LoVo (cell line): ENCODE measurements at places on chromosomes 2 and 18.
A peak's percentile ranks its signal among the peaks of the same experiment; 100 is the strongest.

DNA sequence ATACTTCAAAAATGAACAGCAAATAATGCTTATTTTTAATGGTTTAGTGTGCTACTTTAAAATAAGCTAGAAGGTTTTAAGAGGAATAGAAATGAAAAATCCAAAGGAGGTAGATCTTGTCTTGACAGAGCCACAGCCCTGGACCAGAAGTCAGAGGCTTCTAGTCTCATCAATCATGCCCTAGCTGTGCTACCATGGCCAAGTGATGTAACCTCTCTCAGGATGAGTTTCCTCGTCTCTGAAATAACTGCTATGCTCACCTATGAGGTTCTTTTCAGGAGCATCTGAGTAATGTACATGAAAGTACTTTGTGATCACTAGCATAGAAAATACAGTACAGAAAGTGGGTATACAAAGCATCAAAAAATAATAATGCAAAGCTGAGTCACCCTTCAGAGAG is 248.4 kb downstream of the PID1 start:
- no peak for DNase-seq

DNA sequence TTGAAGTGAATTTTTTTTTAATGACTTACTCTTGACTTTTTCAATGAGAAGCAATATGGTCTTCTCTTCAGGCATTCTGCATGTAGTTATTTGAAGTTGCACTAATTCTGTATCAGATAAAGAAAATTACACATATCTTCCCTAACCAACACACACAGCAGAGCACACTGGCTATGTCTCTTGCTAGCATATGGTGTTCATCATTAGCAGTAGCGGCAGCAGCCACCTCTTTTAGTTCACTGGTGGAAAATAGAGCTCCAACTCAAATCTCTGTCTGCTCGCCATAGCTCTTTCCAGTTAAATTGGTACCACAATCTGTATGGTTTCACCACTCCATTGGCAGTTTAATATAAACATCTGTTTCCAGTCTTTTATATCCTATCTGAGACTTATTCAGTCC is 278.1 kb upstream of the ZEB2 start:
- DNase-seq, result no peak

DNA sequence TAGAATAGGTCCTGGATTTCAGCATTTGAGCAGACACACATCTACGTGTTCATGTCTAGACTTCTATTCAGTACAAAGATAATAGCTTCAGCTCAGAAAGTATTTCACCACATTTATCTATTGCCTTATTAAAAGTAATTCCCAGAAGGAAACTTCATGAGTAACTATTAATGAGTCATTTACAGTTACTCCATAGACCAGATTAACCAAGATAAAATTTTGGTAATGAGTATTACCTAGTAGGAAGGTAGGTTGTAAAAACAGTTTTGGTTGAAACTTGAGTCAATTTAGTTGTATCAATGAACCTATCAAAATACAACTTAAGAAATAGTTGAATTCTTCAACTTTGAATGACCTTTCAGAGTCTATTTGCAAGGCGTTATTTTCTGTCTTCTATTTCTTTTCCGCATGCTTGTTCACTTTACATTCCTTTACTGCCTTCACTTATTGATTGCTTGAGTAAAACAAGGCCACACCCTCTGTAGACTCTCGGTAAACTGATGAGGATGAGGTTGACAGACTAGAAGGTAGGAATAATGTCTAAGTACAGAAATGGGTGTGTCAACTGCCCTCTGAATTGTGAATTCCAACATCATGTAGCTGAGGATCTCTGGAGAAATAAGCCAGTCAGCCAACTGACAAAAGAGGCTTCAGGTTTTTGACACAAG is 1165.6 kb upstream of the ZEB2 start:
- no peak for DNase-seq

DNA sequence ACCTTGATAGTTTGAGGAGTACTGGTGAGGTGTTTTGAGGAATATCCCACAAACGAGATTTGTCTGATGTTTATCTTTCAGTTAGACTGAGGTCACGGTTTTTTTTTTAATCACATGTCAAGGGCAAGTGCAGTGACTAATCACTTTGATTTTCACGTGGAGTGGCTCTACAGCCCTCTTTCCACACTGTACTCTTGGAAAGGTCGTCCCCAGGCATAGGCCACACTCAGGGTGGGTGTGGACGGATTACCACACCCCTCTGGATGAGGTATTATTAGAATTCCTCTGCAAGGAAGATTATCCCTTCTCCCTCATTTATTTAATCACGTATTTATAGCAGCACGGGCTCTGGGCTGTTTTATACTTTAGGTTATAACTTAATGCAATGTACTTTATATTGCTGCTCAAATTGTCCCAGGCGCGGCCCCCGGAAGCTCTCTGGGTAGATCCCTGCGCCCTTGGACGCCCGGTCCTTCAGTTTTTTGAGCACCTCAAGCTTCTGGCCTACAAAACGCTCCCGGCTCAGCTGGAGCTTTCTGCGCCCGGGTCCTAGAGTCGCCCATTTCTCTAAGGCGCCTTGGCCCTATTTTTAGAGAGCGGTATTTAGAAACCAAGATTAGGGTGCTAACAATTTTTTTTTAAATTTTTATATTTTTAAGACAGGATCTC is 515 bp upstream of the PLEKHB2 start:
- DNase-seq, result peak; percentile 81

- DNase-seq, result no peak
Measured at GRCh38 chr2:176202491-176202890, 14.0 kb downstream of the HOXD1 start.

DNA sequence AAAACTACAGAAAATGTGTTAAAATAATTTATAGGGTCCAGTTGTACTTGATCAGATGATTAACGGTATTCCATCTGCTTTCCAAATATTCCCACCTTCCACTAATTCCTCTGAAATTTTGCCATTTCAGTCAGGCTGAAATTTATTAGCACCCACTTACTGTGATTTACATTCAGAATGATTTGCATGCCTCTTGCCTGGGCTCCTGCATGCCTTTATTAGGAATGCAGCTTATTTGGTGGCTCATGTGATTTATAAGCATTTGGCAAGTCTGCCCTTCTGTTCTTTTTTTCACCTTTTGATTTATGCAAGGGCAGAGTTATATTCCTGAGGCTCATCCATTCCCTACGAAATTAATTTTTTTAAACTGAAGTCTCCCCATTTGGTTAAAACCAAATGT is 1594.5 kb upstream of the PIK3C3 start:
- no peak for DNase-seq

DNA sequence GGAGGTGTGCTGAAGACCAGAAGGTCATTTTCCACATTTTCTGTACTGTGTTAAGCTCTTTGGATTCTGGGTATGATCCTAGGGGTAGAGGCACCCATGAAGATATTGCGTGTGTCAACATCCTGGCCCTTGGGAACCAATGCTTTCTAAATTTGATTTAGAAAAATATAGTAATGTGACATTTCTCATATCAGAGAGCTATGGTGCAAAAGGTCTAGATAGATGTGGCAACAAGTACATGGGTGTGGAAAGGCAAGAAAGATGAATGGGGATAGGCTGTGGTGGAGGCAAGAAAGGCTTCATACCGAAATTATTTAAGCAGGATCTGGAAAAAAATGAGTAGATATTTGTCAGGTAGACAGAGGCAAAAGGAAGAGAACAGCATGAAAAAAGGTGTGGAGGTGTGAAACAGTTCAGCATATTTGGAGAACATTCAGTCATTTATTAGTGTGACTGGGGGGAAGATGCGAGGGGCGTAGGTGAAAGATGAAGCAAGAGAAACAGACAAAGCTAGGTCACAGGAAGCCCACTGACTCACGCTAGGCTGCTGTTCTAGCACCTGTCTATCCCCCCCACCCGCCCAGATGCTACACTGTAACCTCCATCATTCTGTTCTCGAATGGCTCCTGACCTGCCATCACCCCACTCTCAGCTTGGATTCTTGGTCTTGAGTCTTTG is 11.7 kb downstream of the DOK1 start:
- DNase-seq, result no peak

GRCh38 chr2:32425719-32426141 is 68.9 kb downstream of the BIRC6 start:
- no peak for DNase-seq

- no peak for DNase-seq
Measured at GRCh38 chr2:39529836-39530235, 92.8 kb upstream of the MAP4K3 start.

GRCh38 chr2:106142683-106143082 is 51.4 kb downstream of the UXS1 start:
- no peak for DNase-seq

- DNase-seq, result no peak
Measured at GRCh38 chr2:23563673-23564614, 179.0 kb downstream of the KLHL29 start.

DNA sequence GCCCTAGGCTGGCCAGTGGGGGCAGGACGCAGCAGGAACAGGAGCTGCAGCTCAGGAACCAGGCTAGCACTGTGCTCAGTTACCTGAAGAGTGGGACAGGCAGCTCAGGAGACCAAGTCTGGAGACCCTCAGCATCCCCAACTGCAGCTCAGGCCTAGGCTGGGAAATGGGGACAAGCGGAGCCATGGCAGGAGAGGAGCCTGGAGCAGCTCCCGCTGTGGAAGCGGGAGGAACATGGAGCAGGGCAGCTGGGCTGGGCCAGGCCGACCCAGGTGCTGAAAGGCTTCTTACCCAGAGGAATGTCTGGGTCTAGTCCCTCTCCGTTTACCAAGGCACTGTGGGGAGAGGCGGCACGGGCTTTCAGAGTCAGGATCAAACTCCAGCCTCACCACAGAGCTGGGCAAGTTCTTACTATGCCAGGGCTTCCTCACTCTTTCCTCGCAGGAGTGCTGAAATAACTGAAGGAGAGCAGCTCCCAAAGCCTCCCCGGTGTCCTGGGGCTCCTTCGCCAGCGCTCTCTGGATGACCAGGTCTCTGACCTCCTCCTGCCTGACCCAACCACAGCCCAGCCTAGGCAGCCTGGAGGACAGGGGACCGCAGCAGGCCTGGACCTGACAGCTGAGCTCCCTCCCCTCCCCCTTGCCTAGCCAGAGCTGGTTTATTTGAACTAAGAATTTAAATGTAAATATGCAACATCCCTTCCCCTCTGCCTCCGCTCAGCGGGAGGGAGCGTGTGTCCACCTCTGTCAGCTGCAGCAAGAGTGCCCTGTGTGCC is 247.8 kb upstream of the SIX2 start:
- no peak for DNase-seq

- DNase-seq, result no peak
Measured at GRCh38 chr18:50008306-50008705, 186.6 kb downstream of the MYO5B start.

DNA sequence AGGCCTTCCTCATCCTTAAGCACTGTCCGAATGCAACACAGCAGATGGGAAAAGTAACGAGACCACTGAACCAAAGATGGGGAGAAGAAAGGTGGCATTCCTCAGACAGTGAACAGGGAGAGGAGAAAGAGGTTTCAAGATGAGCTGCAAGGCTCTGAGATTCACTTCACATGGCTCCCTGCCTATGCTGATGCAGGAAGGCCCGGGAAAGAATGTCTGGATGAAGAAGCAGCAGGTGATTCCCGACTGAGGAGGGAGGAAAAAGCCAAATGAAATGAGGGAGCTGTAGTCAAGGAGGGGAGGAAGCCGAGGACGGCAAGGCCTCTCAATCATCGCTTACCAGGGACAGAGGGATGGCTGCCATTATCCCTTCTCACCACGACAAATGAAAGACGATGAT is 98.5 kb upstream of the BOD1L2 start:
- no peak for DNase-seq

- DNase-seq, result no peak
Measured at GRCh38 chr2:233267516-233268245, 16.2 kb downstream of the ATG16L1 start.

GRCh38 chr2:59732871-59733566 is 820.4 kb downstream of the BCL11A start:
- no peak for DNase-seq

- no peak for DNase-seq
Measured at GRCh38 chr2:42435628-42436027, 58.2 kb downstream of the KCNG3 start.

DNA sequence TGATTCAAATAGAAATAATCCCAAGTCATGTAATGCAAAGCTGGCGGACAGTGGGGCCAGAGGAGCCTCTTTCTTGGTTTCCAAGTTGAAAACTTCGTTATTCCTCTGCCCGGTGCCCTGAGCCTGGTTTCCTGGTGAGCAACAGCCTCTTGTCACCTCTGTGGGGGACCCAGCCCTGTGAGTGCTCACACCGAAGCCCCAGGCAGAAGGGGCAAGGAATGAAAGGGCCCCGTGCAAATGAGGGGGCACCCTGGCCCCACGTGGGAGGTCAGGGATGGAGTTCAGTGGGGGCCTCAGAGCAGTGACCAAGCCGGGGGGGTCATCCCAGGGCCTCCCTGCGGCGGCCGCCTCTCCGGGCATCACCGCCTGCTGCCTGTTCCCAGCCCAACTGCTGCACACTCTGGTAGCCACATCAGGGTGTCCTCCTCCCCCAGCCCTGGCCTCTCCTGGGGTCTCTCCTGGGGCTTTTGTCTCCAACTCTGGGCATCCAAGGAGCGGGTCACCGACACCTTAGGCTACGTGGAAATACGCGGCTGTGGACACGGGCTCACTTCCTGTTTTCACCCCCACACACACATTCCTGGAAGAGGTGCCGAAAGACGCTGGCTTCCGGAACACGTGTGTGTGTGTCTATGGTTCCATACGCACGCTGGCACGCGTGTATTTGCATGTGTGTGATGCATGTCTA is 64.5 kb downstream of the TWIST2 start:
- no peak for DNase-seq

DNA sequence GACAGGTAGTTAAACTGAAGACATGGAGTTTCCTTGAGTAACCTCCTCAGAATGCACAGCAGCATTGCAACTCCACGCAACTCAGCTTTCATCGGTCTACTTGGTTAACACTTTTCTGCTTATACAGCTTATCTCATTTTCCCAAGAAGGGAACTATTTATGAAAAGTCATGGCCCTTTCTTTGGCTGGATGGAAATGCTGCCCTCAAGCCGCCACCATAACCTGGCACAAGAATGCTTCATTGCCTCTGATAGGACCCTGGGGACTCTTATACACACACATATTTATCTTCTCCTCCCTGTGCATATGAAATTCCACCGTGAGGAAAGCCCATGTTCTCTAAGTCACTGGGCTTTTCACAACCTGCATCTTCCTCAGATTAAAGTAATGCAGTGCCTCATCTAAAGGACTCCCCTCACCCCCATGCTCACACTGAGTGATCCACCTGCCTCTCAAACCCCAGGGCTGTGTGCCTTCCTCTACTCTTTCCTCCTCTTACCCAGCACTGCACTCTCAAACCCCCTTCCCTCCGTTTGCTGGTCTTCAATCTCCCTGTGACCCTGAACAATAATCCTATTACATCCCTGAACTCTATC is 192.0 kb upstream of the HNRNPA3 start:
- DNase-seq, result no peak
